NCI-H187 treated with DMSO at 0.1 percent for 48 hours (cell line): ENCODE measurements at places on chromosomes 3 and 15.
A peak's percentile ranks its signal among the peaks of the same experiment; 100 is the strongest.

GRCh38 chr3:184693011-184693975 lies 18.6 kb downstream of the MAGEF1 start:
- DNase-seq: no peak

- no peak for DNase-seq
Measured at GRCh38 chr3:136070334-136070733, 104.8 kb downstream of the PPP2R3A start.

DNA sequence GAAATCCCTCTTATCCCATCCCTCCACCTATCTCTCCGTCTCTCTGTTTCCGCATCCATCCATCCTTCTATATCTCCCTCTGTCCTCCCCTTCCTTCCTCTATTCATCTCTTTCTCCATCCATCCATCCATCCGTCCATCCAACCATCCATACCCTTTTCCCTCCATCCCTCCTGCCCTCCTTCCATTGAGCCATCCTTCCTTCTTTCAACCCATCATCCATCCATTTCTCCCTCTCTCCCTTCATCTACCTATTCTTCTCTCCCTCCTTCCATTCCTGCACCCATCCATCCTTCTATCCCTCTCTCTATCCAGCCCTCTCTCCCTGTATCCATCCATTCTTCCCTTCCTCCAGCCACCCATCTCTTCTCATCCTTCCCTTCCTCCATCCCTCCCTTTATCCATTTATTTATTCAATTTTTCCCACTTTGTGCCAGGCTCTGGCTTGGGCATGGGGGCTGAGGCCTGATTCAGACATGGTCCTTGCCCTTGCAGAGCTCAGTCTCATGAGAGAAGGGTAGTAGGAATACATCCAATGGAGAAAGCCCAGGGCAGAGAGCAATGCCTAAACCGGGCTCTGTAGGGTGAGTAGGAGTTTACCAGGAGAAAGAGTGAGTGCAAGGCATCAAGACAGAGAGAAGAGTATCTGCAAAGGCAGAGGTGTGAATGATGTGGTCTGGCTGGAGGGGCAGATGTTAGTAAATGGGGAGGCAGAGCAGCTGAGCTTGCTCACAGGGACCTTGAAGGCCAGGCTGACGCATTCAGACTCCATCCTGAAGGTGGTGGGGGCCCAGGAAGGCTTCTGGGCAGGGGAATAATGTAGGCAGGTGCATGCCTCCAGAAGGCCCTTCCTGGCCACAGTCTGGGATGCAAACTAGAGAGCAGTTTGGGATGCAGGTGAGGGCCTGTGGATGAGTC lies 19.5 kb upstream of the FBLN2 start:
- no peak for DNase-seq

- DNase-seq: no peak
Measured at GRCh38 chr15:45050587-45050986, 27.6 kb downstream of the SORD start.

- DNase-seq: no peak
Measured at GRCh38 chr3:52568069-52568468, 31.7 kb downstream of the UQCC5 start.

GRCh38 chr3:62287392-62287927 lies 85.9 kb downstream of the FEZF2 start:
- DNase-seq: no peak

- DNase-seq: no peak
Measured at GRCh38 chr3:149494022-149494758, 19.7 kb downstream of the TM4SF4 start.

GRCh38 chr15:39074341-39074985 lies 506.4 kb upstream of the THBS1 start:
- no peak for DNase-seq

GRCh38 chr3:100151024-100151707 lies 36.9 kb upstream of the FILIP1L start:
- DNase-seq: no peak

DNA sequence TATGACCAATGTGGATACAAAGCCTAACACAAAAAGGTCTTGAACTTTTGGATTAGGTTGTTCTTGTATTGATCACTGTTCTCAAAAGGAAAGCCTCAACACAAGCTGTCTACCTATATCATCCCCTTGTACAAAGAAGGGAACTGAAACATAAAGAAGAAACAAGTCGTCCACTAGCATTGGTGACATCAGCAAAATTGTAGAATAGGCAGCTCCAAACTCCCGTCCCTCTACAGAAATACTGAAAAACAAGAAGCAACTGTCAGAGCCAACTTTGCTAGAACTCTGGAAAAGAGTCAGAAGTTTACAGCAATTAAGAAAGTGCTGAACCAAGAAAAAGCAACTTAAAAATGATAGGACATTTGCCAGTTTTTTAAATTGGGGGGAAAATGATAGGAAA lies 7.5 kb upstream of the NR1I2 start:
- no peak for DNase-seq

GRCh38 chr15:63672369-63672768 lies 75.2 kb downstream of the FBXL22 start:
- no peak for DNase-seq

GRCh38 chr3:37999836-38000235 lies 9.2 kb downstream of the VILL start:
- DNase-seq: no peak

DNA sequence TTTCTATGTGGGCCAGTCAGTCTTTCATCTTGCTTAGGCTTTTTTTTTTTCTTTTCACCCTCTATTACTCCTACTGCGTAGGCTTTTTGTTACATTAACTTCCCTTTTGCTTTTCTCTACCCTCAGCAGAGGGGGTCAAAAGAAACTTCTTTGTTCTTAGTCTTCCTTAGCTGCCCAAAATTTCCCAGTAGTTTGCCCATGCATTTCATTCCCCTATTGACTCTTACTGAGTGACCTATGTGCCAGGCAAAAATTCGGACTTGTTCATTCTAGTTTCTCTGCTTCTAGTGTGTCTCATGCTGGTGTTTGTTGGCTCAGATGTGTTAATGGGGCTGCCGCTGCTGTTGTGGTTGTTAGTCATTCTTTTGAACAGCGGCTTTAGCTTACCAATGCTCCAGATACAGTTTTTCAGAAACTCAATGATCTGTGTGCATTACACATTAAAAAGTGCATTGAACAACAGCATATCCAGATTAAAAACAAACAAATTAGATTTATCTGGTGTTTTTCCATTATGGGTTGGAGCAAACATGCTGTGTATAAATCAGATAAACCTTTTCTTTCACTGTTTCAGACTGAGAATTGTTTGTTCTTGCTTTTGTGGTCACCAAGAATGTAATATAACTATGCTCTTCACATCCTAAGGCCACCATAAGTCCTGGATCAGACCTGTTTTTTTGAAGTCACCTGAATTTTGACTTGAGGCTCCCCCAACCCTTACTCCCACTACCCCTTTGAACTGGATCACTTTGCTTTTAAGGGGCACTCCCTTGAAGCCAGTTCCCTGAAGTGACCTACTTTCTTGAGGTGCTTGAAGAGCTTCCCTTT lies 43.1 kb downstream of the PDE8A start:
- DNase-seq: no peak

- no peak for DNase-seq
Measured at GRCh38 chr3:173045770-173046382, 95.2 kb downstream of the SPATA16 start.

DNA sequence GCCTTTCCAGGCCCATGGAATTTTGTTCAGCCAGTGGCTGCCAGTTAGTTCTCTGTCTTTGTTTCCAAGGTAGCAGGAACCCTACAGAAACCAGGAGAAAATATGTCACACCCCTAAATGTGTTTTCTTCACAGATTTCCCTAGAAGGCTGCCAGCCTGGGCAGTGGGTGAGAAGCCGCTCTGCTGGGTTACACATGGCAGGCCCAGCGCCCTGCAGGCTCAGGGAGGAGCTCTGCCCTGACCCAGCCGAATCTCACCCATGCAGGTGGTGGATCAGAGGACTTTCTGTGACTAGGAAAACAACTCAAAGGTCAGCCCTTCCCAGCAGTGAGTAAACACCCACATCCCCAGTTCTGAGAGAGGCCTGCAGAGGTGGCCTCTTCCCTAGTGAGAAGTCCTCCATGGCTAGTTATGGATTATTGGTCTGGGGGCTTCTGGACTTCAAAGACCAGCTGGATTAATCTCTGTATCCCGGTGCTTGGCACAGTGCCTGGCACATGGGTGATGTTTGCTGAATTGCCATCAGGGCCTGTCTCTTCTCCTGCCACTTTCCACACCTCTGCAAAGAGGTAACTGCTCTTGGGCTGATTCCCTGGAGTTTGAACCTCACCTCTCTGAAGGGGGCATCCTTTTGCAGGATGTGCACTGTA lies 34.7 kb upstream of the BDH1 start:
- DNase-seq: no peak

- no peak for DNase-seq
Measured at GRCh38 chr3:187369089-187369447, 883 bp downstream of the RTP4 start.

GRCh38 chr15:49320351-49320750 lies 102.7 kb upstream of the FGF7 start:
- no peak for DNase-seq

DNA sequence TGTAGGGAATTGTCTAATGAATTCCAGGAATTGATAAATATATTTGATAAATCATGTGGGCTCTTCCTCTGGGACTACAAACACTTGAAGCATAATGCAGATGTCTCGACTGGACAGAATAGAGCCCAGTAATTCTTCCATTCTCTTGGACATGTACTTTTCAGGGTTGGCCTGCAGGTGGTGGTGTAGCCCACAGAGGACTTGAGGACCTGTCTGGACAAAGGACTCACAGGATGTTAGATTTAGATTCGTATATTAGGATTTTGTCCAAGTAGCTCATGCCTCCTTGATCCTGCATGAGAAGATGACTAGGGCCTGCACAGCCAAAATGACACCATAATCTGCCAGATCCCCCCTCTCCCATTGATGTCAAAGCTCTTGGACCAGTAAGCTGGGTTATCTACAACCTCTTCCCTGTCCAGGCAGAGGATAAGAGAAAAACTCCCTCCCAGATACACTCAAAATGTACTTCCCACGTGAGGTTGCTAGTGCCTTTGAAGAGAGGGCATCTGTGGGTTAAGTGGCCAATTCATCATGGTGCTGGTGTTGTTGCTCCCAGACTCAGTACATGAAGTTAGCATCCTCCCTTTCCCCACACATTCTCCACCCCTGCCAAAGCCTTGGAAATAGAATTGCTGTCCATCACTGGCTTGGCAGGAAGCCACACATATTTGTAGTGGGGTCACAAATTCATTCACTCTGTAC lies 88.6 kb upstream of the ZNF280D start:
- DNase-seq: no peak

DNA sequence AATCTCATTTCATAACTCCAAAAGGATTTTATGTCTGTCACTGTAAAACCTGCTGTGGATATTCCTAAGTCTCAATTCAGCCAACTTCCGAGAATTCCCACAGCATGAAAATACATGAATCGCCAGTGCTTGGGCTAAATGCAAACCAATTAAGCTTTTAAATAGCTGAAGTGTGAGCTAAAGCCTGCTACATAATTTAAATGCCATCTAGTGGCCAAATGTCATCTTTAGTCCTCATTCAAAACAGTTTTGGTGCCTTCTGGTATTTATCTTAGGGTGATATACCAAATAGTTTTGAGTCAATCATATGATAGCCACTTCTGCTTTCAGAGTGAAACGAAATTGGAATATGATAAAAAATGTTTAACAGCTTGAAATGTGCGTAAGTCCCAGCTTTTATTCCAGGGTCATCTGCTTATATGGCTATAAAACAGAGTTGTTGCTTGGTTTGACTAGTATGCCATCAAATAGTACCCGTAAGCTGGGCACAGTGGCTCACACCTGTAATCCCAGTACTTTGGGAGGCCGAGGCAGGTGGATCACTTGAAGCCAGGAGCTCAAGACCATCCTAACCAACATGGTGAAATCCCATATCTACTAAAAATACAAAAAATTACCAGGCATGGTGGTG lies 41.8 kb upstream of the CCNL1 start:
- DNase-seq: no peak

- DNase-seq: no peak
Measured at GRCh38 chr3:8486936-8487335, 14.7 kb upstream of the LMCD1 start.

- DNase-seq: peak; percentile 12
Measured at GRCh38 chr15:31824024-31824423, 206.3 kb upstream of the CHRNA7 start.

GRCh38 chr3:141411251-141411771 lies 43.0 kb downstream of the ZBTB38 start:
- DNase-seq: no peak

DNA sequence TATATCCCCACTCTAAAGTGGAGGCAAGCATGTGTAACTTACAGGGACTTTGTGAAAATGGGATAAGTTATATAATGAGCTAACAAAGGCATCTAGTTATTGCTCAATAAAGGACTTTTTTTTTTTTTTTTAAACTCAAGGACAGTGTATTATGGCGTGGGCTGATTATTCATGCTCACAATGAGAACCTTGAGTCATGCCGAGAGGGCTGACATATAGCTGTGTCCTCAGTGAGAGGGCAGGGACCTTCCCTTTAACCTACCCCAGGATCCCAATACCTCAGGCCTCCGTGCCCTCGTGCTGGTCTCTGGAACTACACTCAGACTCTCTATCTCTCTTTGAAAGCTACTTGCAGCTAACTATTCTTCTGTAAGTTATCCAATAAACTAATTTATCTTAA lies 319.9 kb upstream of the ICE2 start:
- DNase-seq: no peak

DNA sequence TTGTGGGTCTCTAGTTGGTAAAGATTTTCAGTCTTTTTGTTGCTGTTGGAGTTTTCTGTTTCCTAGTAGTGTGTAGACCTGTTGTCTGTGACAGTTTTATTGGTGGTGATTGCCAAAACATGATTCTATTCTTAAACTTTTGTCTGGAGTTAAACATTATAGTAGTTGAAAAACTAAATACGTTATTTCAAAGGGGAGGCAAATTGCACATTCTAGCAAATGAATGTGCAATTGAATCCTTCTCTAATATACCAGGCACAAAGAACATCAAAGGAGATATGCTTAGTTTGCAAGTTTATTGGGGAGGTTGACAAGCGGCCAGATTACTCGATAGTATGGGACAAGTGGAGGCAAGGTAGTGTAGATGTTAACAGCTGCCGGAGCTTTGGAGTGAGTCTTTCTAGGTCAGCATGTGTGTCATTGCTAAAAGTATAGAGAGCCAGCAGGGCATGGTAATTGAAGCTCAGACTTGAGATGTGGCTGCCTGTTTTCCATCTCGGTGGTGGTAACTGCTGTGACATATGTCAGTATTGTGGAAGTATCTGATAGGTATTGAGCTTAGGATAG lies 20.6 kb downstream of the CHD2 start:
- DNase-seq: no peak

- no peak for DNase-seq
Measured at GRCh38 chr3:12499474-12499873, 15.2 kb downstream of the TSEN2 start.

GRCh38 chr3:24548278-24548677 lies 53.6 kb upstream of the THRB start:
- no peak for DNase-seq

DNA sequence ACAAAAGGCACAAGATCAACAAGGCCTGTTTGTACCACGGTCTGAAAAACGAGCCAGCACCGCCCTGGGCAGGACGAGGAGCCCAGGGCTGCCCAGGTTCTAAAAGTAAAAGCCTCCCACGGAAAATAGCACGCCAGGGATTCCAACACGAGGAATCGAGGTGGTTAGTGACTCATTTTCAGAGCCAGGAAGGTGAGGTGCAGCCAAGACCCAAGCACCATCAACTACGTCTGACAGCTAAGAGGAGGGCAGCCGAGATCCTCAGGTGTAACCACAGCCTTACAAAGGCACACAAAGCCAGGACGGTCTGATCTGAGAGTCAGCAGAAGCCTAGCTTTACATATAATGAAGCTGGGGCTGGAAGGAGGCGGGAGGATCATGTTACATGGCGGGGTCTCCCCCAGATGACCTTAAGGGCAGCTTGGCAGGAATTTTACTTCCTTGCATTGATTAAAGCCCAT lies 52.5 kb downstream of the ATP10A start:
- DNase-seq: no peak

GRCh38 chr3:175260145-175260794 lies 401.1 kb downstream of the NAALADL2 start:
- no peak for DNase-seq
